Naive thymus-derived CD8-positive, alpha-beta T cell (primary cell): ENCODE measurements at places on chromosomes 1 and 21. TPM values are rescaled to one million over a fixed set of nuclear protein-coding genes. Genes with fewer than 3 reads are reported as not detected.

Gene DMRTA2
- not detected for total RNA-seq

Gene JAK1
- total RNA-seq: 346 TPM

Gene AVPR1B
- not detected for total RNA-seq

Gene SH2D2A
- 24.3 TPM for total RNA-seq

Gene EPS15
- total RNA-seq: 53.8 TPM

Gene ZNF695
- total RNA-seq: not detected

Gene S100A3
- not detected for total RNA-seq

Gene LINGO4
- total RNA-seq: not detected

Gene FMO2
- total RNA-seq: not detected

GRCh38 chr1:154607106-154607608 is 829 bp downstream of the ADAR start:
- H3K27me3 ChIP-seq: no peaks in the 10 kb centered on the region
- H3K27ac ChIP-seq: peak overlapping the region; percentile 98
- peaks cover 33% of the 10 kb centered on the region for H3K36me3 ChIP-seq
- DNase-seq: no peak
- H3K4me1 ChIP-seq: peaks cover 43% of the 10 kb centered on the region
- H3K4me3 ChIP-seq: peak overlapping the region; percentile 93

GRCh38 chr21:36499578-36500471 is 19.9 kb upstream of the CLDN14 start:
- no peak overlapping the region for H3K27ac ChIP-seq
- H3K4me1 ChIP-seq: no peaks in the 10 kb centered on the region
- H3K27me3 ChIP-seq: no peaks in the 10 kb centered on the region
- no peaks in the 10 kb centered on the region for H3K36me3 ChIP-seq

- peak; percentile 53 for DNase-seq
- H3K4me1 ChIP-seq: peaks cover 23% of the 10 kb centered on the region
- H3K27ac ChIP-seq: peak overlapping the region; percentile 98
- H3K4me3 ChIP-seq: peak overlapping the region; percentile 92
Observed at GRCh38 chr21:44800971-44801467, 601 bp downstream of the UBE2G2 start.

- H3K27ac ChIP-seq: peak within 1 kb of the TSS; percentile 72
- peaks cover 18% of the 10 kb centered on the region for H3K4me1 ChIP-seq
- no peak for DNase-seq
- H3K27me3 ChIP-seq: peaks cover 36% of the 10 kb centered on the region
- H3K36me3 ChIP-seq: no peaks in the 10 kb centered on the region
Observed at GRCh38 chr1:30908696-30909364, at the start of gene SDC3. Gene SDC3, minus strand, starts transcription at chr1:30908758. Its CDS starts 172 bp downstream, at chr1:30908586.

- no peak overlapping the region for H3K4me3 ChIP-seq
- DNase-seq: no peak
- peaks cover 58% of the 10 kb centered on the region for H3K36me3 ChIP-seq
- peaks cover 88% of the 10 kb centered on the region for H3K4me1 ChIP-seq
- no peaks in the 10 kb centered on the region for H3K27me3 ChIP-seq
Observed at GRCh38 chr1:90936061-90936460, 85.8 kb downstream of the ZNF644 start.

GRCh38 chr1:57327336-57327735 is 96.5 kb downstream of the DAB1 start:
- H3K4me1 ChIP-seq: no peaks in the 10 kb centered on the region
- no peak overlapping the region for H3K4me3 ChIP-seq
- peaks cover 1% of the 10 kb centered on the region for H3K27me3 ChIP-seq
- DNase-seq: no peak

DNA sequence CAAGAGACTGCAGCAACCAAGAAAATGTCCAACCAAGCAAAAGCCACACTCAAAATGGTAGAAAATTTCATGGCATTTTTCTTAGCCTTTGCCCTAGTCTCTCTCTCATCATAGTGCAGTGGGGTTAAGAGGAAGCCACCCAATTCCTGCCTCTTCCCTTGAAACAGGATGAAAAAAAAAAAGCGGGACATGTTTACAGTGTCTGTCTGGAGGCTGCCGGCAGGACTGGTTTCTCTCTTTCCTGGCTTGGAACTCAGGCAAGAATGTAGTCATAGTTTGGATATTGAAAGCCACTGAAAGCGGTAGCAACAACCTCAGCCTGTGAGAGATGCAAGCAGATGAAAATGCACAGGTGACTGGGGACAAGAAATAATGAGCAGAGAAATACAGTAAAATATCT is 13.3 kb upstream of the TNFSF18 start:
- no peak overlapping the region for H3K27ac ChIP-seq
- H3K36me3 ChIP-seq: no peaks in the 10 kb centered on the region
- DNase-seq: no peak
- H3K4me1 ChIP-seq: no peaks in the 10 kb centered on the region

DNA sequence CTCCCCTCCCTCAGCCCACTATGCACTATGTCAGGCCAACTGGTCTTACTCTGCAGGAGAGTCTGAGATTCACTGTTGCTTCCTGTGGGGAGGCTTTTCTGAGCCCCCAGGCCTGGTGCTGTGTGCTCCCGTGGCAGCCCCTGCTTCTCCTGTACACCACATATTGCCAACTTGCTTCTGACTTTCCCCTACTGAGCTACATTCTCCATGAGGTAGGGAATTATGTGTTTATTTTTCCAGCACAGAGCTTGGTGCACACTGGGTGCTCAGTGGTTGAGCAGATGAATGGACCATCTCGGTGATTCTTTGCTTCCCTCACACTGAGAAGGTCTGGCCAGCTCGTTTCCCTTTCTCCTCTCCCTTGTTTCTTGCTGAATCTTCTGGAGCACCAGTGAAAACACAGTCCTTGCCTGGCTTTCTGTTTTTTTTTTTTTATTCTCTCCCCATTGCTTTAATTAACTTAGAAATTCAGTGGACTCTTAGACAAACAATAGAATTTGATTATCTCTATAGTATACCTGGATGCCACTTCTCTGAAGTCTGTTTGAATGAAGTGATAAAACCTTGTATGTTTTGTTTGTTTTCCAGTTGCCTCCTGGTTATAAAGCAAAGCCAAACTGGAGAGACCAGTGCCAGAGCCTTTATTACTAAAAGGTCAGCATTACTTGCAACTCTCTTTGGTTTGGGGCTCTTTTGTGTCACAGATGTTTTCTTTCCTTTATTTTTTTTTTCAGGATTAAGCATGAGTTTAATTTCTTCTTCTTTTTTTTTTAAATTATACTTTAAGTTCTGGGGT is 50.3 kb upstream of the CNIH3 start:
- no peak overlapping the region for H3K4me3 ChIP-seq
- no peaks in the 10 kb centered on the region for H3K4me1 ChIP-seq
- H3K27ac ChIP-seq: no peak overlapping the region
- DNase-seq: no peak
- no peaks in the 10 kb centered on the region for H3K36me3 ChIP-seq

DNA sequence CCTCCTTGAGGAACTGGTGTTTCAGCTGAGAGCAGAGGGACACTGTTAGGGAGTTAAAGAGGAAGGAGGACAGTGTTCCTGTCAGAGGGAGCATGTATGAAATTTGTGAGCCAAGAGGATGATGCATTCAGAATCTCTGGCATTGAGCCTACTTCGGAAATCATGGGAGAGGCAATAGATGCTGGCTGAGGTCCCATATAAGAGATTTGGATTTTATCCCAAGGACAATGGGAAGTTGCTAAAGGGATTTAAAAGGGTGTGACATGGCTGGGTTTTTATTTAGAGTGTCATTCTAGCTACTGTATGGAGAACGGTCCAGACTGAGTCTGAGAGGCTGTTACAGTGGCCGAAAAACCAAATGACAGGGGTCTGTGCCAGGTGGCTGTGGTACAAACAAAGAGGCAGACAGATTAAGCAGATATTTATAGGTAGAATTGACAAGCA is 403.2 kb upstream of the B3GALT2 start:
- DNase-seq: no peak
- H3K27ac ChIP-seq: peak overlapping the region; percentile 57
- H3K4me1 ChIP-seq: peaks cover 9% of the 10 kb centered on the region
- H3K4me3 ChIP-seq: no peak overlapping the region
- H3K36me3 ChIP-seq: no peaks in the 10 kb centered on the region

DNA sequence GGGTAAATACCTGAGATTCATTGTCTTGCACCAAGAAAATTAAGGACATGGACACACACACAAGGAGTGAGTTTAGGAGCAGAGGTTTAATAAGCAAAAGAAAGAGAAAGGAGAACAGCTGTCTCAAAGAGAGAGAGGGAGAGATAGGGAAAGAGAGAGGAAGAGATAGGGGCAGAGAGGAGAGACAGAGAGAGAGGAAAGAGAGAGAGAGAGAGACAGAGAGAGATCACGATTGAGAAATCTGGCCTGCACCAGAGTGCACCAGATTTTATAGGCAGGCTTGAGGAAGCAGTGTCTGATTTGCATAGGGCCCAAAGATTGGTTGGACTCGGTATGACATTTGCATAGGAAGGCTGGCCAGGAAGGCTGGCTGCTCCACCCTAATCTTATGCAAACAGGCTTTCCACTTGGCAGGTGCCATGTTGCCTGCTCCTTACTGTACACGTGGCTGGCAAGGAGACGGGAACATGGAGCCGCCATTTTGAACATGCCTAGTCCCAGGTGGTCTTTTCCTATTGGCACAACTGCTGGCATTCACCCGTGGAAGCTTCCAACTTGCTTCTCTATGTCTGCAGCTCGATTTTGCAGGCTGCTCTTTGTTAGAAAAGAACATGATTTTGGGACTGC is 419.9 kb downstream of the ZP4 start:
- no peaks in the 10 kb centered on the region for H3K36me3 ChIP-seq
- no peak overlapping the region for H3K4me3 ChIP-seq
- peaks cover 9% of the 10 kb centered on the region for H3K27me3 ChIP-seq

DNA sequence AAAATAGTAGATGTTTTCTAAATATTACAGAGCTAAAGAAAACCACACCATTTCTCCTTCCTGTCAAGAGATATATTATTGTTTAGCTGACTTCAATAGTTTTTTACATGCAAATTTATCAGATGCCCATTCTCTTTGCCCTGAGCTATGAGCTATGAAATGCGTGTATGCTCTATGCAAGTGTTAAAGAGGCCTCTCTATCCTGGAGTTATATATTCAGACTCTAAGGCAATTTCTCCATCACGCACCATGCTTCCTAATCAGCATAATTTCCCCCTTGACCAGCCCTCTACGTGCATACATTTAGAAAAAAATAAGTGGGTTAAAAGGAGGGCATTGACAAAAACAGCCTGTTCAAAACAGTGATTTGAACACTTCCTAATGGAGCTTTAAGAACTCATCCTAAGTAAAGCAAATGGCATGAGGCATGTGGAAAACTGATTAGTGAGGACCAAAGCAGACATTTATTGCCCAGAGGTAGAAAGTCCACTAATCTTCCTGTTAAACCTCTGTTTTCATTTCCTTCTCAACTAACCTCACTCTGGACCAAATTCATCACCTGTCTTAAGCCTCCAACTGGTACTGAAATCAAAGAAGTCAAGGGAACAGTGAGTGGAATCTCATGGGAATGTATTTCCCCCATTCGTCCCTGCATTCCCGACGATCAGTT is 565.8 kb upstream of the PKN2 start:
- no peak for DNase-seq
- no peaks in the 10 kb centered on the region for H3K36me3 ChIP-seq
- no peaks in the 10 kb centered on the region for H3K4me1 ChIP-seq
- H3K27me3 ChIP-seq: peaks cover 14% of the 10 kb centered on the region
- no peak overlapping the region for H3K27ac ChIP-seq

GRCh38 chr1:155125946-155126555 is 1.6 kb upstream of the EFNA1 start:
- H3K27ac ChIP-seq: peak overlapping the region; percentile 24
- H3K4me3 ChIP-seq: peak overlapping the region; percentile 97
- H3K27me3 ChIP-seq: no peaks in the 10 kb centered on the region
- DNase-seq: no peak
- no peaks in the 10 kb centered on the region for H3K36me3 ChIP-seq
